Neuronal stem cell (in vitro differentiated cells): ENCODE measurements at places on chromosomes 5 and 9.
A peak's percentile ranks its signal among the peaks of the same experiment; 100 is the strongest.

DNA sequence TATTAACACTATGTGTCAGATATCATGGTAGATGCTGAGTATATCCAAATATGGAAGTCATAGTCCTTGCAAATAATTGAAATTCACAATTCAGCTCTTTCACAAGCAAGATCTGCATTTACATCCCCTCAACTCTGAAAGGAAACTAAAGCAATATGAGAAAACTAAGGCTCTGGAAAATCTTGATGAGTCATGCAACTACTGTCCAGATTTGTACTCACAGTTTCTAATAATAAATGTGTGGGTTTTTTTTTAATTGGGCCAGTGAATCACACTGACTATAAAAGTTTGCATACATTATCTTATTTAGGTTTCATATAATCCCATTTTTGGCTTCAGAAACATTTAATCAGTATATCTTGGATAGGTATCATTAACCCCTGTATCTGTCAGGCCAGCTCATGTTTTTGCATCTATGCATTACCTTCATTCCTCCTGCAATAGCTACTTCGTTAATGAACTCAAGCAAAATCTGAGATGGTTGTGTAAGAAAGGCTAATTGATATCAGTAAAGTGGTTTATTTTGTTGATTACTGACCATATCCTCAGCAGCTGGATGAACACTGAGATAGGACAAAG is 58.7 kb upstream of the PRR16 start:
- DNase-seq: no peak

DNA sequence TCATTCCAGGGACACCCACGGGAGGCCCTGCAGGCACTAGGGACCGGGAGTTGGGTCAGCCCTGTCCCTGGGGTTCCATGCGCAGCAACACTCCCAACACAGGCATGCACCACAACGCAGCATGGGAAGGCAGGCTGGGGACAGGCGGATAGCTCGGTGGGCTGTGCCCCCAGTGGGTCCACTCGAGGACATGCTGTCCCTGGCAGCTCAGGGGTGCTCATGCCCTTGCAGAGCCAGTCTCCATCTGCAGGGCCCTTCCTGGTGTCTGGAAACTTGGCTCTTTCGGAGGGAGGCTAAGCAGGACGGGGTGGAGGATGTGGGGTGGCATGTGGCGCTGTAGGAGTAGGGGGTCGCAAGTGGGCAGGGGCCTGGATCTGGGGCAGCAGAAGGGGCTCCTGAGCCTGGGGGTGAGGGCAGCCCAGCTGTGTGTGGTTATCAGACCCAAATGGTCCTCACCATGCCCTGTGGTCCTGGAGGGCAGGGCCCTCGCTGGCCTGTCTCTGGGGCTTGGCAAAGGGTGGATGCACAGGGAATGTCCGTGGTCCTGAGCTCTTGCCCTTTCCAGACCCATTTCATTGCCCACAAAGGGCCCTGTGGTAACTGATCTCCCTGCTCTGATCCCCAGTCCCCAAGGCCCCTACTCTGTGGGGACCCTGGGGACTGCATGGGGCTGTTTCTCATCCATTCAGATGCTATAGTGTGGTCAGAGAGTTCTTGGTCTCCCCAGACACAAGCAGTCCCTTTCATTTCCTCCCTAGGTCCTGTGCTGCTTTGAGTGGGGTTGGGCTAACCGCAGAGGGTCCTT is 90.3 kb upstream of the PHYKPL start:
- DNase-seq: no peak

DNA sequence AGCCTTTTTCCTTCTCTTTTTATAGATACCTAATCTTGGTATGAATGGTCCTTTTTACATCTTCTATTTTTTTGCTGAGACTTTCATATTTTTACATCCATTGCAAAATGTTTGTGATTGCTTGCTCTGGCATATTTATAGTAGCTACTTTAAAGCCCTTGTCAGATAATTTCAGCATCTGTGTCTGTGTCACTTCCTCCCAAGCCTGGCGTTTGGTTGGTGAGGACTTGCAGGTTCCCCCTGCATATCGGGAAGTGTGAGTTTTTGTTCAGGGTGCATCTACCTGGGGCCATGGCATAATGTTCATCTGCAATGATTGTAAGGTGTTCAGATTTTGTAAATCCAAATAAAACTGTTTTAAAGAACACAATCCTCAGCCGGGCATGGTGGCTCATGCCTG is 8.9 kb downstream of the FBXW5 start:
- DNase-seq: no peak

DNA sequence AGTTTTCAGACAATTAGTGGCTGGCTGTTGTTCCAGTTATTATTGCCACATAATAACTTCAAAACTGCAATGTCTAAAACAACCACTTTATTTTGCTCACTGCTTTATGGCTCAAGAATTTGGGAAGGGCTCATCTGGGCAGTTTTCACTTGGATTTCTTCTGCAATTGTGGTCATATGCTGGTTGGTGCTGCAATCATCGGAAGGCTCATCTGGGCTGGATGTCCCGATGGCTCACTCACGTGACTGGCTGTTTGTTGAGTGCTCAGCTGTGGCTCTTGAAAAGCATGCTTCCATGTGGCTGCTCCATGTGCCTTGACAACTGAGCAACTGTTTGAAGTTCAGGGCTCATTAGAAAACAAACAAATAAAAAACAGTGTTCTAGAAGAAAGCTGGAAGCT is 1032.5 kb downstream of the DTWD2 start:
- DNase-seq: no peak

- no peak for DNase-seq
Measured at GRCh38 chr5:66810848-66811261, 214.7 kb downstream of the MAST4 start.

GRCh38 chr9:94758880-94759279 is 32.4 kb downstream of the AOPEP start:
- no peak for DNase-seq

- DNase-seq: no peak
Measured at GRCh38 chr9:111926421-111926875, 29.8 kb downstream of the UGCG start.

GRCh38 chr5:137342764-137343163 is 156.4 kb downstream of the SPOCK1 start:
- no peak for DNase-seq

DNA sequence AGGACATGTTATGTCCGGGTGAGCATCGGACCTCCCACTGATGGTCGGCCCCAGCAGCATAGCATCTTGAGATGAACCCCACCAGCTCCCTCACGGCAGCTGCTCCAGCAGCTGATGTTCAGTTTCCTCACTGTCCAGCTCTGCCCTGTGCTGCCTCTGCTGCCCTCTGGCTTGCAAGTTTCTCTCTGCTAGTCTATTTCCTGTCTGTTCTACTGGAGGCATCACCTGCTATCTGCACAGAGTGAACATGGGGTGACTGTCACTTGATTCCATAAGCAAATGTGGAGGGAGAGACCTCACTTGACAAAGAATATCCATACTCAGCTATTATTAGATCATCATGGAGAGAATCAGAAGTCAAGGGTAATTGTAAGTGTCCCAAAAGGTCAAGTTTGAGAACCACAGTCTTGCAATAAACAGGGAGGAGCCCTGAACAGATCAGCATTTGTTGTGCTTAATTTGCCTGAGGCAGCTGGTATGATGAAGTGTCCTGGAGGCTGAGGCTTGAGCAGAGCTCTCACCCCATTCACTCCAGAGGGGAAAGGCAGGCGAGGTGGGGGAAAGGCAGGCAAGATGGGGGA is 702.8 kb downstream of the SEMA5A start:
- no peak for DNase-seq

DNA sequence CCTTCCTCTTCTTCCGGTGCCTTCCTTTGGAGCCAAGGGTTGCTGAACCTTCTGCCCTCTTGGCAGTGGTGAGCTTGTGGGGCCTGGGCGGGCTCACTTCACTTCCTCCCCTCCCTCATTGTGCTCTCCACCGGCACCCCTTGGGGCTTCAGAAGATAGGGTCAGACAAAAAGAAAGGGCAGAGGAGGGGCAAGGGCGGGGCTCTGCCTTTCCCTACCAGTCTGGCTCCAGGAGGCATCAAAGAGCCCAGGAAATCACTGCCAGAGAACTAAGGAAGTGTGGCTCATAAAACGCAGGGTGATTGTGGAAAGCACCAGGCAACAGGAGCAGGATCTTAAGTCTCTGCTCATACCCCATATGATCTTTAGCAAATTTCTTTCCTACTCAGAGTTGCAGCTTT is 34.8 kb downstream of the ACOT12 start:
- no peak for DNase-seq

- DNase-seq: no peak
Measured at GRCh38 chr5:17118631-17119030, 98.8 kb upstream of the BASP1 start.

DNA sequence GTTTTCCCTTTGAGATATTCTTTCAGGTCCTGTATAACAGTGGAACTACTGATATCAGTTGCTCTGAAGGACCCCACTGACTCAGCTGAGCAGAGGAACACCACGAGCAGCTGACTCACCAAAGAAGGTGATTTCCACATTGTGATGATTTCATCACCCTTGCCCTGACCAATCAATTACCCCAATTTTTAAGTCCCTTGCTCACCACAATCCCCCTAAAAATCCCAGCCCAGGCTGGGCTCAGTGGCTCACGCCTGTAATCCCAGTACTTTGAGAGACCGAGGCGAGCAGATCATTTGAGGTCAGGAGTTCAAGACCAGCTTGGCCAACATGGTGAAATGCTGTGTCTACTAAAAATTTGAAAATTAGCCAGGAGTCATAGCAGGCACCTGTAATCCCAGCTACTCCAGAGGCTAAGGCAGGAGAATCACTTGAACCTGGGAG is 125.3 kb upstream of the ABCA1 start:
- DNase-seq: no peak

- no peak for DNase-seq
Measured at GRCh38 chr5:58751222-58751837, 168.5 kb downstream of the RAB3C start.

DNA sequence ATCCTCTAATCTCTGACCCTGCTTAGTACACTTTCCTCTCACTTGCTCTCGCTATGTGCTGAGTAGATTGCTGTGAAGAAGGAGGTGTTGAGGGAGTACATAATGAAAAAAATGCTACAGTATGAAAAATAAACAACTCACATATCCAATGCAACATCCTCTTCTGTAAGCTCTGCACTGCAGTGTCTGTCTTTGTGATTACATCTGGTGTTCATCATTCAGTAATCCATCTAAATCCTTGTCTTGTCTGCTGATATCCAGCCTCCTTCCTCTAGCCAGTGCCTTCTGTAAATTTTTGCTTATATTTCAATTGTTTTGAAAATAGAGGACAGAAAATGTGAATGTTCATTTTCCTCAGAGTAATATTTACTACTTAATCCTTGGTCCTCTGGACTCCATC is 57.4 kb upstream of the CDH12 start:
- DNase-seq: no peak

- DNase-seq: peak; percentile 27
Measured at GRCh38 chr5:156475182-156476157, 148.5 kb downstream of the SGCD start.

DNA sequence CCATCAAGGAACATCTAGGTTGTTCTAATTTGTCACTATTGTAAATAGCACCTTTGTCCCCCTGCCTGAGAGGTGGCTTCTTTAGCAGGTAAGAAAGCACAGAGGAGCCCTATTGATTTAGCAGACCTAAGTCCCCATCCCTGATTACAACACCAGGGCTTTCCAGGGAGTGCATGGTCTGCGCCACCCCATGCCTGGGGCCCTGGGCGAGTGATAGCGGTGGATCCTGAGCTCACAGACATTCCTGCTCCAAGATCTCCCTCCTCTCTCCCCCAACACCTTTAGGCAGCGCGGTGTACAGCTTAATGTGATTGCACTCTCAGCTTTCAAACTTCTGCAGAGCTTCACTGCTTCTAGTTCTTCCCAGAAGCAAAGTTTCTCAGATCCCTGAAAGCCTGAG is 67.4 kb upstream of the WWC1 start:
- DNase-seq: no peak

GRCh38 chr9:8186560-8186959 is 387.0 kb upstream of the DMAC1 start:
- no peak for DNase-seq

- DNase-seq: no peak
Measured at GRCh38 chr5:79731775-79732174, 42.1 kb downstream of the CMYA5 start.

- no peak for DNase-seq
Measured at GRCh38 chr5:13278148-13278547, 666.3 kb downstream of the DNAH5 start.

GRCh38 chr5:9512457-9512856 is 33.4 kb downstream of the SEMA5A start:
- DNase-seq: no peak

- no peak for DNase-seq
Measured at GRCh38 chr9:132986640-132987620, 8.4 kb downstream of the GFI1B start.

GRCh38 chr9:33051144-33051543 is 25.3 kb downstream of the SMU1 start:
- DNase-seq: no peak

DNA sequence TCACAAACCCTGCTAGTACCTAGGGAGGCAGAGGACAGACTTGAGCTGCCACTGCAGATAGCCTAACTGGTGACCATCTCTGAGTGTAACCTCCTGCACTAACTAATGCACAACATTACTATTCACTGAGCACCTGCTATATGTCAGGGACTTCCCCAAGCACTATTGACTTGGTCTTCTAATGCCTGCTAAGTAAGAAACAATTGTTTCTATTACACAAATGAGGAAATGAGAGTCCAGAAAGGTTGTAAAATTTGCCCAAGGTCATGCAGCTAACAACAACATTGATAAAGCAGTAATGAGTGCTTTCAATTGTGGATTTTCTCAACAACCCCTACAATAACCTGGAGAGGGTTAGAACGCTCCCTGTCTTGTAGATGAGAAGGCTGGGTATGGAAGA is 183.7 kb downstream of the ZNF462 start:
- DNase-seq: no peak

GRCh38 chr5:73901043-73901442 is 275.0 kb downstream of the ARHGEF28 start:
- DNase-seq: no peak

DNA sequence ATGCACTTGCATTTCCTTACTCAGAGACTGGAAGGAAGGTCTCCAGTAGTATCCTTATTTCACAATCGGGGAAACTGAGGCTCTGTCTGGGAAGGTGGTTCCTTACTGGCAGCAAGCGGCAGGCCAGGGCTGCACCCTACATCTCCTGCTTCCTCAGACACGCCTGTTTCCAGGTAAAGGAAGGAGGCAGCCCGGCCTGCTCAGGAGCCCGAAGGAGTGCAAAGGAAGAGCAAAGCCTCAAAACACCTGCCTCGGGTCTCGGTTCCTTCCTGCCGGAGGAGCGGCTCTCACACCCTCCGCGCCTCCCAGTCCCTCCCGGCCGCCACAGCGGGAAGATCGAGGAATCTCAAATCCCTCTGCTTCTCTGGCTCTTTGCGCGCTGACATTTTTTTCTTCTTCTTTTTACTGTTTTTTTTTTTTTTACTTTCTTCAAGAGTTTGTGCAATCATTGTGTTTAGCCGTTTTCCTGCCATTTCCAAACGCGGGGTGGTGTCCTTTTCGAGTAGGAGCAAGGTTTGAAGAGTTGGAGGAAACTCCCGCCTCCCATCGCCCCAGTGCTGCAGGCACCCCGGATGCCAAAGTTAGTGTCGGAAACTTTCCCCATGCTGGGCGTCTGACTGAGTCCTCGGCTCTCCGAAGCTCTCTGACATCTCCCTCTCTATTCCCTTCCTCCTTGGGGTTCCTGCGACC is 1.0 kb downstream of the GGTA1 start:
- peak; percentile 24 for DNase-seq

- DNase-seq: no peak
Measured at GRCh38 chr5:107121793-107122519, 548.8 kb downstream of the EFNA5 start.
